CD4-positive, alpha-beta T cell treated with Interferon alpha-2 for 1 hour (primary cell): ENCODE measurements at places on chromosomes 11 and 22.

- DNase-seq = no peak
These were observed 1630.1 kb upstream of the TENM4 start for GRCh38 chr11:81070948-81071347.

GRCh38 chr11:88849368-88849767, 216.4 kb downstream of the GRM5 start:
- no peak for DNase-seq

- peak; percentile 31 for DNase-seq
These were observed 29.6 kb downstream of the TRIM29 start for GRCh38 chr11:120108154-120108784.

DNA sequence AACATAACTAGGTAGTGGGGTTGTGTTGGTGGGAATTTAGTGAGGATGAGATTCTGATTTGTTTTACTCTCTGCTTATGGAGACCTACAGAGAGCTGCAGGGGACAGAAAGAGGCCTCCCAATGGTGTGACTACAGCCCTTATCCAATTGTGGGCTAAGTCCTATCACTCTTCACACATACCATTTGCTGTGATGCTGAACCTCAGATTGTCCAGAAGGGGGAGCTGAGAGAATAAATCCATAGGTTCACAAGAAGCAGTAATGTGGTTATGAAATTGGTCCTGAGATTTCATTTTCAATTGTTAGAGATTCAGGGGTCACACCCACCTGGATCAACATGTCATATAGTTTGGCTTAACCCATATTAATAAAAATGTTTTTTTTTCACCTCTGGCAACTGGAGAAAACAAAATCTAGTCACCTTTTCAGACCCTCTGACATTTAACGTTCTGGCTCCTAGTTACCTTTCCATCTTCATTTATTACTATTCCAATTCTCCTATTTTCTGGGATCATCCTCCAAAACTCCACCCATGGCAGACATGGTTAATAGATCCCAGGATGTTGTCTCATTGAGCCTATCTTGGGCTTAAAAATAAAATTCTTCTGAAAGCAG, 53.3 kb upstream of the PTPN5 start:
- peak; percentile 16 for DNase-seq

- DNase-seq = no peak
These were observed 14.4 kb downstream of the SCARF2 start for GRCh38 chr22:20423008-20423905.

DNA sequence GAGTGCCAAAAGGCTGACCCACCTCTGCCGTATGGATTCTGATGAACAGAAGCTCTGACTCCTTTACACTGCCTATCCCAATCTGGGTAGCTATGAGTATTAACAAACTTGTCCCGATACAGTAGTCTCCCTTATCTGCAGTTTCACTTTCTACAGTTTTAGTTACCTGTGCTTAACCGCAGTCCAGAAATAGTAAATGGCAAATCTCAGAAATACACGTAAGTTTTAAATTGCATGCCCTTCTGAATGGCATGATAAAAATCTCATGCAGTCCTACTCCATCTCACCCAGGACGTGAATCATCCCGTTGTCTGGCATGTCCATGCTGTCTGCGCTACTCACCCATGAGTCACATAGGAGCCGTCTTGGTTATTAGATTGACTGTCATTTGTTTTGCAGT, 68.8 kb downstream of the SNX19 start:
- no peak for DNase-seq

DNA sequence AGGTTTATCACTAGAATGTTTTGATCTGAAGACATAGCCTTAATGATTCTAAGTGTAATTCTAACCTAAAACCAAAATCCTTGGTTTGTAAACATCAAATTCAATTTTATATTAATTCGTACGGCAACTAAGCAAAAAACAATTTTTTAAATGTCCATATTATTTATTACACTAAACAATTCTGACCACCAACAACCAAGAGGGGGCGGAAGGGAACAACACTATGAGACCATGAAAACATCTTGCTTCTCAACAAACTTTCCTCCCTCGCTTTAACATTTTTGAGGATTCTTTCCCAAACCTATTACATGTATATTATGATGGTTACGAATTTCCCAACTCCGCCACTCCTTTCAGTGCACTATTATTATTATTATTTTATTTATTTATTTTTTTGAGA, 6.5 kb upstream of the UCP2 start:
- DNase-seq = no peak

DNA sequence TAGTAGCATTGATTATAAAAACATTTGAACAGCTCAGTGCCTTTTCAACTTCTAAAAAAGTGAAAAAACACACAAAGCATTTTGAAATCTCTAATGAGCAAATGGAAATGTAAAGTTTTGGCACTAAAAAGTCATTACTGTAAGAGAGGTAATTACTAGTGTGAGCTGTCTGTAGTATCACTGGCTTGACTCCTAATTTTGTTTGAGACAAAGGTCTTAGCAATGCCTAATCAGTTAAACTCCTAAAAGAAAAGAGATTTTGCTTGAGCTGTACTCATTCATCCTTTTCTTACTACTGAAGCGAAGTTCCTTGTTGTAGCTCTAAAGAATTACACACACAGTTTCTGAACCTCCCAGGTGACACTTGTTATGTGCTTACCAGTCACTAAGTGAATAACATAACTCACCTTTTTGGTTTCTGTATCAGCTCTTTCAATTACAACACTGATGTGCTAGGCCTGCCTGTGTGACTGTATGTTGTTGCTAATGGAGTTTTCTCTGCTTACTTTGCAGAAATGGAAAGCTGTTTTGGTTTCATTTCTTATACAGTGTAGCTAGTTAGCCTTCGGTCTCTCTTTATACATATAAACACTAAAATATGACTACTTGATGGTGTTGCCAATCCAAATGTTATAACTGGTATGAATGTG, 924.4 kb upstream of the TENM4 start:
- no peak for DNase-seq

GRCh38 chr11:60842668-60843600, 1.0 kb downstream of the CCDC86 start:
- no peak for DNase-seq

DNA sequence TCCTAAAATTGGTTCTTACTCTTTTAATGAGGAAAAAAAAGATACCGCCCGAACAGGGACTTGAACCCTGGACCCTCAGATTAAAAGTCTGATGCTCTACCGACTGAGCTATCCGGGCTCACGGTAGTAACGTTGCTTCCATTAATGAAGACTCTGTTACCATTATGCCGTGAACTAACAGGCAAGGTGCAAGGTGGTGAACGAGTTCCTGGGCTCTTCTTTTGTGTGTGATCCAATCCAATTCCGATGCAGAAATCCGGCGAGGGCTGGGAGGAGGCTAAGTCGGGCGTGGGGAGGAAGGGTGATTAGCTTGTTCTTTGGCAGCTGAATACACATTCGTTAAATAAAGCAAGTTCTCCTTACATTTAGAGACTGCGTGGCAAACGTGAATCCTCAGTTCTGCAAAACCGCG, 49.0 kb downstream of the OR4D9 start:
- DNase-seq = peak; percentile 72

DNA sequence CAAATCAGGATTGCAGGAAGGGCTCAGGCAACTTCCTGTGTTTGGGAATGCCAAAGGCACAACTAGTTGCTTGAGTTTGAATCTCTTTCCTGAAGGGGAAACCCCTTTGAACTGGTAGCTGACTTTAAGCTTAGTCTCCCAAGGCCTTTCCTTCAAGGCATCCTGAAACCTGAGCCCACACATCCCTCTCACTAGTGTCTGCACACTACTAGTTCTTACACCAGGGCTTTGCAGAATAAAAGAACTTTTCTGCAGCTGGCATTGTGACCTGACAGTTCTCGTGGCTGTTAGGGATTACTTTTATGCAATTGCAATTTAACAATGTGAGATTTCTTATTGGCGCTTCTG, 95.4 kb downstream of the EXT2 start:
- no peak for DNase-seq

DNA sequence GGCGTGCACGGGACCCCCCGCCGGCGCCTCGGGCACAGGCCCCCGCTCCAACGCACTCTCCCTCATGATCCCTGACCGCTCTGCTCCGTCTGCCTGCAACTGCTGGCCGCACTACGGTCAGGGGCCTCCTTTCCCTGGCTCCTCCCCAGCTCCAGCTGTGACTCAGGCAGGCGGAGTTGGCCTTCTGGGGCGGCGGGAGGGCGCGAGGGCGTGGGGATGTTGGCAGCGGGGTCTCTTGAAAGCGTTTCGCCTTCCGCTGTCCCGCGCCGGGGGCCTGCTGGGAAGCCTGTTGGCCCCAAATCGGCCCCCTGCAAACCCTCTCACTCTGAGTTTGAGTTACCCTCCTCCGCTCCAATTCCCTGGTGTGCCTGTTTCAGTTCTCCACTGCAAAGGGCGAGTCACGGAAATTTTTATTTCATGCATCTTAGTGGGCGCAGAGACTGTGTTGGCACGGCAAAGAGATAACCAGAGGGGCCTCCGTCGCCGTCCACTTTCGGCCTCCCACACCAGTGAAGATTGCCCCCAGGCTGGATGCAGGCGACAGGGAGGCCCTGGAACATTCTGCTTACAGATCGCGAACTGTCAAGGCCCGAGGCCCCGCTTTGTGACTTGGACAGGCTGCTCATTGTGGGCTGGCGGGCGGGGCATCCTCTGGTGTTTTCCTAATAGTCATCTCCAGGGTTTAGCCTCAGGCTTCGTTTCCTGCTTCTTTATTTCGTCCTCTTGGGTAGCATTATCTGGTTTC, at the start of gene CAVIN3:
TSS of gene CAVIN3 (minus strand) at position 91 of the 745 bp plus-strand sequence. CDS start at position 66, 25 bp downstream.
- no peak for DNase-seq

DNA sequence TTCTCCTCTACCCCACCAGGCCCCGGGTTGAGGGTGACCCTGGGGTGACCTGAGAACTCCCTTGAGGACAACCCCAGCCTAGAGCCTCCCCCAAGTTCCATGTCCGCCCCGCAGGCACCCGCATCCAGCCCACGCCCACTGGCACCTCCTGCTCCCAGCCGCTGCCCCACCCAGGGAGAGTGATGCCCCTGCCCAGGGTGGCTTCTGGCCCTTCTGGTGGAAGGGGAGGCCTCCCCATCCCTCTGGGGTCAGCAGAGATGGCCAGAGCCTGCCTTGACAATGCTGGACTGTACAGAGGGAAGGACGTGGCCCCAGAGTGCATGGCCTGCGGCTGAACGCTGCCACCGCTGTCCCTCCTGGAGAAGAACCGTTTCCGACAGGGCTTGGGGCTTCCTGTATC, 1.1 kb upstream of the TH start:
- DNase-seq = no peak

DNA sequence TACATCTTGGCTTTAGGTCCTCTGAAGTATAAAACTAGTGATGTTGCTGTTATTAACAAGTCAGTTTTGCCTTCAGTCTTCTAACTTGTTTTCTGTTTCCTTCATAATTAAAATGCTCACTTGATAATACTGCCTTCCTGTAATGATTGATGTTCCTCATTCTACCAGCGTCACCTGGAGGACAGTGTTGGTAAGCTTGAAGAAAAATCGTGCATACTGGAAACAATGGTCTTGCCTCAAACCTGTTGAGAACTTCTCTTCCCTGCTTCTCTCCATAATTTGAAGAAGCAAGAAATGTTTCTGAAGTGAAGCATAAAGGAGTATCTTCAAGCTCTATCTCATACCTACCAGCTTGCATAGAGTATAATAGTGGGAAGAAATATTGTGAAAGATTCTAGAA, 3.0 kb downstream of the YWHAH start:
- peak; percentile 76 for DNase-seq

DNA sequence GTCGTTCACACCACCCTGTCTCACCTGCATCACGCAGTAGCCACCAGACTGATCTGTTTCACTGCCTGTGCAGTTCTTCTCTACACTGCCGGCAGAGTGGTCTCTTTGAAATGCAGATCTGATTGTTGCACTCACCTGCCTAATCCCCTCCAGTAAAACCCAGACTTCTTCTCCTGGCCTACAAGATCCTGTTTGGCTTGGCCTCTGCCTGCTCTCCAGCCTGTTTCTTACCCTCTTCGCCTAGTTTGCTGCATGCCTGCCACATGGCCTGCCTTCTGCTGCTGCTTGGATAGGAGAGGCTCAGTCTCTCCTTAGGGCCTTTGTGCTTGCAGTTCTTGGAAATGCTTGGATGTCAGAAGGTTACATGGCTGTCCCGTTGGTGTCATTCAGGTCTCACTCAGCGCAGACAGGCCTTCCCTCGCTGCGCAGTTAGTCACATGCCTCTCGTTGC, 42.0 kb downstream of the PACS1 start:
- DNase-seq = no peak

DNA sequence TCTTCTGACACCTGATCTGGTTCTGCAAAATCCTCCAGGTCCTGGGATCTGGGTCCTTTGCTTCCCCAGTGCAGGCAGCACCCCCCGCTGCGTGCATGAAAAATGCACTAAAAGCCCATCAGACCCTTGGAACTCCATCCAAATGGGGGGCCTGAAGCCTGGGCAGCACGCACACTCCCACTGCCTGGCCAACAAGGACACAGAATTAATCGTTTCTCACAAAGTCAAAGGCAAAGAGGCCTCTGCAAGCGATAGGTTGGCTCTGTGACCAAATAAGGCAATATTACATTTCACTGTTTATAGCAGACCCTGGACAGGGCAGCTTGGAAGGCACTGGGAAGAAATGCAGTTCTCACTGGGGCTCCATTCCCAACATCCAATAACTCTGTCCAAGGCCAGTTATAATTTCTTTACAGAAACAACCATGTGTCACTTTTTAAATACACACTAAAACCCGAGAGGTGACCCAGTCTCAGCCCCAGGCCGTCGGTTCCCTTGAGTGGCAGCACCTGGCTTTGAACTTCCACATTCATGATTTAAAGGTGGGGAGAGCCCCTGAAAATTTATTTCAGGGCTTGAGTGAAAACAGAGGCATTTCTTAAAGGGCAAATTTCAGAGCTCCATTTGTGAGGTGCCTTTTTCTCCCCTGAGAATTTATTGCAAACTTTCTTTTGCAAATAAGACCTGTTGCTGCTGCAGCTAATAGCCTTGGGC, 114.4 kb upstream of the ANO1 start:
- no peak for DNase-seq

- no peak for DNase-seq
These were observed 3.9 kb upstream of the CTTN start for GRCh38 chr11:70394211-70394950.

DNA sequence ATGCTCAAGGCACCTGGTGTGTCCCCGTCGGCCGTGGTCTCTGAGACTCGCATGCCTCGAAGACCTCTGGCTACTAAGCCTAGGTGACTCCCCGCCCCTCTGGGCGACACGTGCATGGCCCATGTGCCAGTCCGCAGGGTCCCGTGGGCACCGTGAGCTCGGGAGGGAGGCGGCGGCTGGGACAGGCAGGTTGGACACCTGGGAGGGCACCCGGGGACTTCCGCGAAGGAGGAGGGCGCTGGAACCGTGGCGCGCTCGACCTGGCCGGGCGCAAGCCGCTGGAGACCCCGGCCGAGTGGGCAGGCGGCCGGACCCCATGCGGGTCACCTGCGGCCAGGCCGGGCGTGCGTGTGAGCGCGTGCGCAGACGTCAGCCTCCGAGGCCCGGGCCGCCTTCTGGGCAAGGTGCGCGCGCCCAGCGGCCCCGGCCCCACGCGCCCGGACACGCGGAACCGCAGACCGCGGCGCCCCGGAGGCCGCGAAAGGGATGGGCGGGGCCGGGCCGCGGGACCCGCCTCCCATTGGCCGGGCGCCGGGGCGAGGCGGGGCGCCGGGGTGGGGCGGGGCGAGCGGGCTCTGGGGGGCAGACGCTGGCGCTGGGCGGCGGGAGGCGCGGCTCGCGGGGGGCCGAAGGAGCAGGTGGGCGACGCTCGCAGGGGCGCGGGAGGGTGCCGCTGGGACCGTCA, 579 bp upstream of the RASD2 start:
- DNase-seq = peak; percentile 79
